ENCODE measurements at places on chromosomes 5 and 9.

DNA sequence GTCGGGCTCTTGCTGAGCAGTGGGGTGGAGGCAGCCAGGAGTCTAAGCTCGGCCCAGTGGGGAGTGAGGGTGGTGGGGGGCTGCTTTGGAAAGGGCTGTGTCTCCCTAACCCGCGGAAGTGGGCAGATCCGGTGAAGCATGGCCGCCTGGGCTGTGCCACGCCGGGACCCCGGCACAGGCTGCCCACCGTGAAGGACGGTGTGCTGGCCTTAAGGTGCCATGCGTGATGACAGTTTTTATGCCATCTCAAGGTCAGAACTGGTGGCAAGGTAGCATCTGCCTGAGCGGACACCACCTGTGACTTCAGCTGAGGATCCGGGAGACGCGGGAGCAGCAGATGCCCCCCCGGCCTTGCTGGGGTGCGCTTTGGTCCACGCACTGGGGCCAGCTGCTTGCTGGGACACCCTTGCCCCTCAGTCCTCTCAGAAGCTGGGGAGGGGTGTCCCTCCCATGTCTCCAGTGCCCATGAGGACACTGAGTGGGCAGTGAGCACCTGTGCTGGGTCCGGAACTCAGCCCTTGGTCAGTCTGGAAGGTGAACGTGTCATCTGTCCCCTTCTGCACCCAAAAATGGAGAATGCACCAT is 53.9 kb downstream of the AHRR start:
- no peak for DNase-seq

- peak; percentile 59 for DNase-seq
Observed at GRCh38 chr9:123360161-123361085, 4.4 kb downstream of the CRB2 start.

GRCh38 chr5:16559702-16560101 is 57.1 kb downstream of the RETREG1 start:
- no peak for DNase-seq

GRCh38 chr5:171428809-171429542 is 9.5 kb downstream of the FGF18 start:
- DNase-seq: no peak

All from B cell (primary cell).